Psoas muscle (tissue), 8 donors: ENCODE measurements at places on chromosomes 12 and 14. TPM values are rescaled to one million over a fixed set of nuclear protein-coding genes. Genes with fewer than 3 reads are reported as not detected.

The TEX52 gene
- total RNA-seq, result not detected

The PTPN21 gene
- total RNA-seq, result 27.3 TPM

The GNB3 gene
- total RNA-seq, result 0.69 TPM

The RCOR1 gene
- 11.6 TPM for total RNA-seq

The FAM90A1 gene
- not detected for total RNA-seq

The OTX2 gene
- total RNA-seq, result not detected

DNA sequence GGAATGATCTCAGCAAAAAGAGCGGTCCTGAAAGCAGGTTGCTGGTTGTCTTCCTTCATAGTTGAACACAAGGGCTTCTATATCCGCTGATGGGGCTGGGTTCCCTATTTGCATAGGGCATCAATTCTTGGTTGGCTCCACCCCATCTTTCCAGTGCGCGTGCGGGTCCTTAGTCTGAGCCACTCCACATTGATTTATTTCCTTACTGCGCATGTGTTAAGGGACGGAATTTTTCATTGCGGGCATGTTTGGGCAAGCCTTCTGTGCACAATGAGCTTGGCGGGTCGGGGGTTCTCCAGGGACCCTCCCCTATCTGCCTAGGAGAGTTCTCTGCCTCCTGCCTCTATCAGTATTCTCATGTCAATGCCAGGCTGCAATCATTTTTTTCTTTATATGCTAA lies 21.2 kb upstream of the DLGAP5 start:
- DNase-seq, result no peak

- DNase-seq, result no peak
Observed at GRCh38 chr12:25653487-25654175, 100.5 kb upstream of the LMNTD1 start.

DNA sequence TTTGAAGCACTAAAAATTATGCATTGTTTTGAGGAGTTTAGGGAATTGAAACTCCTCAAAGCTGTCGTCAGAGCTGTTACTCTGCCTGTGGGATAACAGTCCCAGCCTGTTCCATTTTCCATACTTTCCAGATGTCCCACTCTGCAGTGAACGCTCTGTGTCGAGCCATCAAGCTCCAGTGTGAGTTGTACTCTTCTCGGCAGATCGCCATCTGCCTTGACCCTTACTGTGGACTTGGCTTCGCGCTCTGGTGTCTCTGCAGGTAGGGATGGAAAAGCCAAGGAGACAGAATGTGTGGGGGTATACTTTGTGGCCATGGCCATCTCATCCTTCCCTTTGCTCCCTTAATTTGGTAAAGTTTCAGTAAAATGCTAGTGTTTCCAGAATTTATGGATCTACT lies 35.5 kb upstream of the ATF1 start:
- DNase-seq, result no peak
